ENCODE measurements at places on chromosomes 2 and 18. TPM values are rescaled to one million over a fixed set of nuclear protein-coding genes. Genes with fewer than 3 reads are reported as not detected.

DNA sequence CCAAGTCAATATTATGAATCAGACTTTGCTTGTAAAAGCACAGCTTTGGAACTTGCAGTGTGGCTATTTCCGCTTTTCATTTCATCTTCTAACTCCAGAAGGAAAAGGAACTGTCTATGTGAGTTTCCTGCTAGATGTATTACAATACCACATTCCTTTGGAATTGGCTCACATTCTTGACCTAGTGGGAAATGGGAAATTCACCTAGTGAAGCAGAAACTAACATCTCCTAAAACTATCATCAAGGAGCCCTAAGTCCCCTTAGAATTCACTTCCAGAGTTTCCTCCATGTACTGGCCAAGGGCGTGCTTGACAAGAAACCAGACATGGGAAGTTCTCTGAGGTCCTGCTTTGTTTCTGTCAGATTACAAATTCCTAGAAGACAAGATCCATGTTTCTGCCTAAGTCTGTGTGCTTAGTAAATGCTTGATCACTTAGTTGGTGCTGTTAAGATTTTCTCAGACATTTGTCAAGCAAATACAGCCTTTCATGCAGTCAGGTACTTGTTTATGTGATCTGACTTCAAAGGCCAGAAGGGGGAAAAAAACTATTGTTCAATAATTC, 275.7 kb upstream of the FN1 start:
- no peak for DNase-seq

GRCh38 chr2:2400286-2401038, 69.4 kb upstream of the MYT1L start:
- DNase-seq = no peak

GRCh38 chr2:32425719-32426141, 68.9 kb downstream of the BIRC6 start:
- DNase-seq = no peak

Gene IGFBP5
- 480 TPM for total RNA-seq

- no peak for DNase-seq
Measured at GRCh38 chr2:42336361-42336965, 24.6 kb downstream of the COX7A2L start.

All from uterus (tissue), 4 donors.